Peyer's patch (tissue), 4 donors: ENCODE measurements at places on chromosomes 5 and 9.

- no peak for DNase-seq
These were observed 179.0 kb upstream of the CDH9 start for GRCh38 chr5:27217155-27217956.

DNA sequence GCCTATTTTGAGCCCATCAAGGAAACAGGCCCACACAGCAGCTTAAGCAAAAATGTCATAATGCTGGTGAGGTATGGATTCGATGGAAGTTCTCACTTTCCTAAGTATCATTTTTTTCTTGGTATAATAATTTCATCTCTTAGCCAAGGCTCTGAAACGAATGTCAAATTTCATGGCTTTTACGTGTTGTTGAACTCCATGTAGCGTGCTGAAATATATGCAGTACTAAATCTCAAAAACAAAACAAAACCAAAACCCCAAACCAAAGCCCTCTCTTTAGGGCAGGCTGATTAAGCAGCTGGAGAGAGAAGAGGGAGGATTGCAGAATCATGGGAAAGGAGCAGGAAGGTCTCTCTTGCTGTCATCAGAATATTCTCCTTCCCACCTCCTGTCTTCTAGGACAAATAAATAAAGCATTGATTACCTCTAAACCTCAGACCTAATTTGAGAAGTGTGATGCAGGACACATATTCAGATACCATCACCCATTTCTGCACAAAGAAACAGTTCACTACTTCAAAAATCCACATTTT, 58.3 kb downstream of the TMEM174 start:
- DNase-seq: no peak

GRCh38 chr5:65809817-65810531, 88.0 kb downstream of the NLN start:
- no peak for DNase-seq

DNA sequence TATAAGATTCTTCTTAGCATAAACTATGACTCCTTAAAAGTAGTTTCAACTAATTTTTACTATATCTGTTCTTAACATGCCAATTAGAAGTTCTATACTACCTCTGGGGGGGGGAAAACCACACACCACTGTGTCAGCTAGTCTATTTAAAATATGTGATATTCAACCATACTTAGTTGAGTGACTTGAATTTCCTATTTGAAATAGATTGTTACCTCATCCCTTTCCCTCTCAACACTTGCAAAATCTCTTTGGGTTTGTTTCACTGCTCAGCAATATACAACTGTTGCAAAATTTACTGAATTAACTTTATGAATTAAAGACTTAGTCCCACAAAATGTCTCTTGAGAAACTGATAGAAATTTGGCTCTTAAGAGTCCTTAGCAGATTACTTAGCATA, 151.1 kb upstream of the POU5F2 start:
- DNase-seq: no peak

DNA sequence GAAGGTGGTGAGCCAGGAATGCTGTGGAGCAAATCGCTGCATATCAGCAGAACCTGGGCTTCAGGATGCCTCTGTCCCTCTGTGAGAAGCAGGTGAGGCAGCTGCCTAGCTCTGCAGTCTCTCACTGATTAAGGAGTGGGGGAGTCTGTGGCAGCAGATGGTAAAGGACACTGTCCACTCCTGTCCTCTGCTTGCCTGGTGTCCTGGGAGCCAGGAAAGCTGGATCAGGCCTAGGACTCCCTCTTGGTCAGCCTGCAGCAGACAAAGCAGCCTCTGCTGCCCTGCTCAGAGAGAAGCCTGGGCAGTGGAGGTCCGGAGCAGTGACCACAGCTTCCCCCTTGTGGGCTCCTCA, 214.7 kb downstream of the HSPA4 start:
- no peak for DNase-seq

- DNase-seq: no peak
These were observed 4.6 kb downstream of the AP3B1 start for GRCh38 chr5:78289911-78290310.
